ENCODE measurements at places on chromosomes 5 and 9.

DNA sequence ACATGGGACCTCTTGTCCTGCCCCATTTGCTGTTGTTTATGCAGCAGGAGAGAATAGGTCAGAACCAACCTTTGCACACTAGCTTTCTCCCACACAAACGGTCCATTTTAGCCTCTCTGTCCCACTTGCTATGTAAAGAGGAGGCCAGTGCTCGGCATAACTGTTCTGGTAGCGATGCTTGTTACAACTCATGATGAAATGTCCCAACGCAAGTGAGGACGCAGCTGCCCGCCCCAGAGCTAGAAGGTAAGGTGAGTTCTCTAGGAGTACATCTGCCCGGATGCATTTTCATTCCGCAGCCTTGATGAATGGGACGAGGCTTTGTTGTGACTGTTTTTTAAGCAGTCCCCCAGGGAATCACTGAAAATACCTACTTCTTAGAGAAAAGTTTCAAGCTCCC, 14.1 kb downstream of the S1PR3 start:
- no peak for DNase-seq

- no peak for DNase-seq
Observed at GRCh38 chr5:7902666-7903625, 34.0 kb downstream of the MTRR start.

GRCh38 chr9:35932735-35933134, 23.4 kb downstream of the SPAAR start:
- no peak for DNase-seq

GRCh38 chr5:102106599-102106998, 189.5 kb downstream of the SLCO4C1 start:
- DNase-seq: no peak

GRCh38 chr9:137316012-137316981, 14.2 kb upstream of the NRARP start:
- peak; percentile 23 for DNase-seq

DNA sequence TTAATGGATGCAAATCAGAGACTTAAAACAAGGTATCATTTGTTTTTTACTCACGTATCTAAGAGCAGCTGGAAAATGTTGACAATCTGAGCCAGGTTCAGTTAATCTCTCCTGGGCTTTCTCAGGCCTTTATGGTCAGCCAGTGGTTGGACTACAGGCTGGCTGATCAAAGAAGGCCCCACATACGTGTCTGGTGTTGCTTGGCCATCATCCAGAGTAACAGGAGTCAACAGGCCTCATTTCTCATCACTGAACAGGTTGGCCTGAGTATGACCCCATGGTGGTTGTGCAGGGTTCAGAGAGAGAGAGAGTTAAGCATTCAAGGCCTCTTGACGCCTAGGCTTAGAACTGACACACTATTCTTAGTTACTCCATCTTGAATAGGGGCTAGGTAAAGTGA, 97.0 kb upstream of the VLDLR start:
- no peak for DNase-seq

GRCh38 chr5:18323891-18324290, 689.6 kb downstream of the TAF11L14 start:
- DNase-seq: no peak

DNA sequence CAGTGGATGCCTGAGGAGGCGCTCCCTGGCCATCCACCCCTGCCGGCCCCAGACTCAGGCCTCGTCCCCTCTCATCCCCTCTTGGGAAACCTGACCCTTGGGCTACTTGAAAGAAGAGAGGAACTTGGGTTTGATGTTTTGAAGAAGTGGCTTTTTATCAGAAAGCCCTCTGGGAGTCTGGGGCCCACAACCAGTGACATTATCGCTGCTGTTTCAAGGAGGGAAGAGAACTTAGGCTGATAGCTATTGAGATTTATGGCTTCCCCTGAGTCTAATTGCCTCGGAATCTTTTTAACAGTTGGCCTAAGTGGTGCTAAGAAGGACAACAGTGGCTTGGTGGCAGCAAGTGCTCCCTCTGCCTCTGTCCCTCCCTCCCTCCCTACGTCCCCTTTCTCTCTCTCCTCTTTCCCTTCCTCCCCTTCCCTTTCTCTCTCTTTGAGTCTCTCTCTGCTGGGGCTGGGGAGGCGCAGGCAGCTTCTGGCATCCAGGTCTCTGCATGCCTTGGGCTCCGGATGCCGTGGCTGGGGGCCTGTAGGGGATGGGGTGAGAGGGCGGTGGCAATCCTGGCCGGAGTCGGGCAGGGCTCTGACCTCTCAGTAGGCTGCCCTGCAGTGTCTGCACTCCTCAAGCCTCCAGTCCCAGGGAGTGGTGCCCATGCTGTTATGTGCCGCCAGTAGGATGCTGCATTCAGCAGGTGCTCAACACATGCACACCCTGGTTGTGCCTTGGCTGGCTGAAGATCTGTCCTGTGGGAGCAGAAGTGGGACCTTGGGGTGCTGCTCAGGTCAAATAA, 49.6 kb upstream of the RXRA start:
- DNase-seq: no peak

GRCh38 chr9:35396560-35397215, 93.2 kb upstream of the RUSC2 start:
- no peak for DNase-seq

GRCh38 chr5:169521366-169521983, 62.1 kb upstream of the SPDL1 start:
- no peak for DNase-seq

DNA sequence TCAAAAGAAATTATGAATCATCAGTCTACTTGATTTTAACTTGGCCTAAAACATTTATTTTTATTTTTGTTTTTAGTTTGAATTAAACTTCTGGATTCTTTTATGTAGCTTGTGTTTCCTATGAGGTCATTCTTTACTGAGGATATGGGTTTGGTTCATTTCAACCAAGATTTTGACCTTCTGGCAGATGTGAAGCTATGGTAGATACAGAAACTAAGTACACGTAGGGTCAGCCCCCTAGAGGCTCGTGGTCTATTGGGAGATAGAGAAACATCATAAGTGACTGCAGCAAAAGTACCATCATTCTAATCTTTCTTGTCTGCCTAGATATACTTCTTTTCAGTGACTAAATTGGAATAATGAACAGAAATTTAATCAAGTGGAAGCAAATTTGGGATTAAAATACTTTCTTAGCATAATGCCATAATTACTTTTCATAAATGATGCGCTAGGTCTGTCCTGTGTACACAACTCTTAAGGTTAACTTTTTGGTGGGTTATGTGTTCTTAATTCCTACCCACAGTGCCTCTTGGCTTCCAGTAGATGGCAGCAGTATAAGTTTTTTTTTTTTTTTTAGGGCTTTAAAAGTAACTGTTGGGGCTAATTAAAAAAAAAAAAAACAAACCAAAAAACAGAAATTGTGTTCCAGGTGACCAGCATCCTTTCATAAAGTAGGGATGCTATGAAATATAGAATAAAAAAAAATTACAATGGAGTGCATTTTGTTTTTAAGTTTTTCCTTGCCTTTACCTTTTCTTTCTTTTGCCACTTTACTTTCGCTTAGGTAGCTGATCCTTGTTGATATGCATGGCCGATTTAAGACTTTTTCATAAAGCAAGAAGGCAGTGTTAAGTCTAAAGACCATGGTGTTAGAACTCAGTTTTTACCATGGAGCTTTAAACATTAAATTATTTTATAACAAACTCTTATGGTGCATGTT, 49.9 kb downstream of the LRRTM2 start:
- no peak for DNase-seq

DNA sequence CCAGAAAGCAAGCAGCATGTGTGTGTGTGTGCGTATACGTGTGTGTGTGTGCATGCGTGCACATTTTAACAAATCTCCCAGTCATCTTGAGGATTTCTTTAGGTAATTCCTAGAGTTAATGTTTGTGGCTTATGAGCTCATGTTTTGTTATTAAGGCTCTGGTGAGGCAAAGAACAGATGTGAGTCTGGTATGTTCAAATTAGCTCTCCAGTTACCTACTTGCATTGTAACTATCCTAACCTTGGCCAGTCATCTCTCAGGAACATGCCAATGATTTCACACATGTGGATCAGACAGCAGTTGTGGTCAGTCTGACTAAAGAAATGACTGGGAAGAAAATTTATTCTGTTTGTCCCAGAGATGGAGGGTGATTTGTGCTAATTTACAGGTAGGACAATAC, 163.1 kb downstream of the IZUMO3 start:
- no peak for DNase-seq

DNA sequence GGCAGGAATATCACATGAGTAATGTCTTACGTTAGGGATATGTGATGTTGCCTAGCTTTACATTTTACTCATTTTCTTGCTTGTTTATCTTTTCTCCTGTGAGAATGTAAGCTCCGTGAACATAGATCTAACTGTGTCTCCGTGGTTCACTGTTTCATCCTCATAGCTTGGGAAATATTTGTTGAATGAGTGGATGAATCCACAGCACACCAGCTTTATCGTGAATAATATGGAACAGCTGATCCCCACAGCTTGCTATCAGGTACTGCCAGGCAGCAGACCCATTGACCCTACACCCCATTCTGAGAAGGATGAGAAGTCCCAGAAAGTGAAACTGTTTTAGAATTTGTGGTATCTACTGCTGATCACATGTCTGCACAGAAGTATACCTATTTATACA, 106.8 kb upstream of the FBN2 start:
- no peak for DNase-seq

GRCh38 chr5:58737671-58738070, 154.8 kb downstream of the RAB3C start:
- no peak for DNase-seq

GRCh38 chr5:52787600-52788504, at the start of the genes ITGA1 and PELO:
Gene ITGA1 (plus strand): TSS chr5:52787916. CDS start chr5:52788354, 438 bp downstream.
Gene PELO (plus strand): TSS chr5:52787916. CDS start chr5:52800395, 12,479 bp downstream.
- DNase-seq: peak; percentile 52

DNA sequence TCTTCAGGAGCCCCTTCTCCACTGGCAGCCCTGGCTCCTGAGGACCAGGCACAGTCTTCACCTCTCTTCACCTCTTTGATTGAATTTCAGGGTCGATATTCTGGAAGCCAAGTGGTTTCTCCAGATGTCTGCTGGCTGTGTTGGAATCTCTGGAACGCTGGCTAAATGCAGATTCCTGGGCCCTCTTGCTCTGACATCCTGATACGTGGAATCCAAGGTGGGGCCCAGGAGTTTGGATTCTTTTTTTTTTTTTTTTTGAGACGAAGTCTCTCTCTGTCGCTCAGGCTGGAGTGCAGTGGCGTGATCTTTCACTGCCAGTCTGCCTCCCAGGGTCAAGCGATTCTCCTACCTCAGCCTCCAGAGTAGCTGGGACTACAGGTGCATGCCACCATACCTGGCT, 26.8 kb upstream of the IER5L start:
- no peak for DNase-seq

DNA sequence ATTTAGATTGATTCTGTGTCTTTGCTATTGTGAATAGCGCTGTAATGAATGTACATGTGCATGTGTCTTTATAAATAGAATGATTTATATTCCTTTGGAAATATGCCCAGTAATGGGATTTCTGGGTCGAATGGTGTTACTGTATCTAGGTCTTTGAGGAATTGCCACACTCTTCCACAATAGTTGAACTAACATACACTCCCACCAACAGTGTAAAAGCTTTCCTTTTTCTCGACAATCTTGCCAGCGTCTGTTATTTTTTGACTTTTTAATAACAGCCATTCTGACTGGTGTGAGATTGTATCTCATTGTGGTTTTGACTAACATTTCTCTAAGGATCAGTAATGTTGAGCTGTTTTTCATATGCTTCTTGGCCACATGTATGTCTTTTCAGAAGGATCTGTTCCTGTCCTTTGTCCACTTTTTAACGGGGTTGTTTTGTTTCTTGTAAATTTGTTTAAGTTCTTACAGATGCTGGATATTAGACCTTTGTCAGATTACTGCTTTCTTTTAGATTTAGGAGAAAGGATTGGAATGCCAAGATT, 125.0 kb upstream of the NR5A1 start:
- no peak for DNase-seq

- no peak for DNase-seq
Observed at GRCh38 chr5:137348759-137349158, 150.4 kb downstream of the SPOCK1 start.

GRCh38 chr9:94805585-94805984, 79.1 kb downstream of the AOPEP start:
- no peak for DNase-seq

DNA sequence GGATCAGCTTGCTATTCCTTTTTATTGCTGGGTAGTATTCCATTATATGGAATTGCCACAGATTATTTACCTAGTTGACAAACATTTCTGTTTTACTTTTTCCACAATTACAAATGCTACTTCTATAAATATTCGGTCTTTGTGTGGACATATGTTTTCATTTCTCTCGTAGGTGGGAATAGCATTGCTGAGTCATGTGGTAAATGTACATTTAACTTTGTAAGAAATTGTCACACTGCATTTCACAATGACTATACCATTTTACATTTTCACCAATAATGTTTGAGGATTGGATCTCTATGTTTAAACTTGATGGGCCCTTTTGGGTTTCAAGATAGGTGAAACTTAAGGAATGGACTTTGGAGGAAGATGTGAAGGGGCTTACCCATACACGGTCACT, 19.7 kb downstream of the RAI14 start:
- no peak for DNase-seq

DNA sequence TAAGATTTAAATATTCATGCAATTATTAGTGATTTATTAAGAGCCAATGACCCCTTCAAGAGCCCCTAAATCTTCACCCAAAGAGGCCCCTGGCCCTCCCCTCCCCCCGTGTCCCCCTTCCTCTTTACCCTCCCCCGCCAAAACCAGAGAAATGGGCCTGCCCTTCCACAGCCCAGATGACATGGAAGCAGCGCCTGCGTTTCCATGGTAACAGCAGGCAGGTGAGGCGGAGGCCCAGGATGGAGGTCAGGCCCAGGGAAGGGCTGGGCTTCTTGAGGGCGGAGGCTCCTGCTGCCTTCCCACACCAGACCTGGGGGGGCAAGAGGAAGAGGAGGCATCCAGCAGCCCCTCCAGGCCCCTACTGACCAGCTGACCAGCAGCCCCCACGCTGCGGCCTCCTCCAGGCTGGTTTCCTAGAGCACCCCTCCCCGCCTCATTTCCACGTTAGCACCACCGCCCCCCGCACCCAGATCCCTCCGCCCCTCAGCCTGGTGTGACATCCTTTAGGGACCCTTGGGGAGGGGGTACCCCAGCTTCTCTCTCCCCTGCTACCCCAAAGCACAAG, 37.4 kb downstream of the UNC5A start:
- DNase-seq: no peak

DNA sequence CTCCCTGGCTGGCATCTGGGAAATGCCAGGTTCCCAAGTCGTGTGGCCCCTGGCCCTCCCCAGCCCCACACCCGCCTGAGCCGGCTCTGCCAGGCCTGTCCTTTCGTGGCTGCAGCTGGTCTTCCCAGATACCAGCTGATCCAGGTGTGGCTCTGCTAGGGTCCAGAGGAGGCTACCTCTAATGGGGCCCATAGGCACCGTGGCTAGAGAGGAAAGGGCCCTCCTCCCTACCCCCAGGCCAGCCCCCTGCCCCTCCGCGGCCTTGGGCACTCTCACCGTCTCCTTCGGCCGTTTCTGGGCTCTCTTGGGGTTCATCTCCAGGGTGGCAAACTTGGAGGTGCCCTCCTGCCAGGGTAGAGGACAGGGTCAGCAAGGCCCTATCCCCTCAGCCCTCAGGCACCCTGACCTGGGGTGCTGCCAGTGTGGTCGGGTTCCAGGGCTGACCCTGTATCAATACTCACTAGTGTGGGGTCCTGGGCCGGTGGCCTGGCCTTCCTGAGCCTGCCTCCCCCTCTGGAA, 17.0 kb downstream of the RALGDS start:
- DNase-seq: no peak

Measured in omental fat pad (tissue), 4 donors.